ENCODE measurements at places on chromosomes 5 and 9. TPM values are rescaled to one million over a fixed set of nuclear protein-coding genes. Genes with fewer than 3 reads are reported as not detected.

GRCh38 chr9:91714020-91714806, 235.8 kb downstream of the ROR2 start:
- peak; percentile 50 for DNase-seq

DNA sequence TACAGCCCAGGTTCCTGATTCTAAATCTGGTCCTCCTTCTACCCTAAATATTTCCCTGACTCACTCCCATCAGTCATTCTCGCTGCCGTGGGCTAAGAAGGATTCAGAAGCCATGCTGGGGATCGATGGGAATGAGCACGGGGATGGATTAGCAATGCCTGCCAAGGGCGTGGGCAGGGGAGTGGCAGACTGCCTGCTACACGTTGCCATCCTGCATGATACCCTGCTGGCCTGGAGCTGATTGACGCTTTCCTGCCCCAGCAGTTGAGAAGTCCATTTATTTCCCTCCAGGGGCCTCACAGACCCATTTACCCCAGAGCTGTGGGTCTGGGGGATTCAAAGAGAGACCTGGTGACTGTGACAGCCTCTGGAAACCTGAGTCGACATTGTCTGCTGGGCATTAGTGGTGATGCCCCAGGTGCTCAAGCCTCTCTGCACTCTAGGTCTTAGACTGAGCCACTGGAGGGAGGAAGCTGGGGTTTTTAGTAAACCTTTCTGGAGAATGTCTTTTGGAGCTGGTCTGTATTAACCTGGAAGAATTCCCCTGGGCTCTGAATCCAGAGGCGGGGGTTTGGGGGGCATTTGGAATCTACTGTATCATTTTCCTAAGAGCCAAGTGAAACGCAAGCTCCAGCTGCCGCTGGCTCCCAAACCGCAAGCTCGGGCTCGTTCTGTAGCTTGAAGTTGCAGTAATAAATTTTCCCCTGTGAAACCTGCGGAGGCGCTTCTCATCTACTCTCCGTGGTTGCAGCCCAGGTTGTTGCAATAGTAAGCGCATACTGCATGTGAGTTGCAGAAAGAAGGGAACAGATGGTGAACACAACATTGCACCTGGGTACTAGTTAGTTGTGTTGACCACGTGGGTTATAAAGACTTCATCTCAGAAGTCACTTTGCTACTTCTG, 76.3 kb upstream of the RAPGEF1 start:
- no peak for DNase-seq

GRCh38 chr5:123436201-123436600, 13.0 kb upstream of the CEP120 start:
- no peak for DNase-seq

Gene NIPAL4
- 2.8 TPM for total RNA-seq

Gene PCDHGB5
- total RNA-seq: 24.5 TPM

DNA sequence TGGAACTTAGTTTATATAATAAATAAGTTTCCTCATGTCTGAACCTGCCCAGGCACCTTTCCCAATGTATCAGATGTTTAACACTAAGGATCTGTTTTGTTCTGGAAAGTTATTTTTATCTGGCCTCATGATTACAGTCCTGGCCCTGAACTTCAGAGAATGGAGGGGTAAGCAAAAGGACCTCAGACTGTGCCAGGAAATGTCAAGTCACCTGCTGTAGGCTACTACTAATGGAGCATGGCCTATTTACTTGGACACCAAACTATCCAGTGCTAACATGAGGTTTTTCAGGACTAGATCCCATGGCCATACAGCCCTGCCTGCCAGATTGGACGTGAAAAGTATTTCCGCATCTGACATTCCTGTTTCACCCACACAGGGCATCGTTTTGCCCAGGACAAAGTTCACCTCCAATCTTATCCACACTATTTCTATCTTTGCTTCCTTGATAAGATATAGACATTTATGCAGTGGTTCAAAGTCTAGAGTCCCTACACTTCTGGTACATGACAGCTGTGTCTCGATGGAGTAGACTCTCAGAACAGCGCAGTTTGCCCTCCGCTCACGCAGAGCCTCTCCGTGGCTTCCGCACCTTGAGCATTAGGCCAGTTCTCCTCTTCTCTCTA, at the start of gene BTNL8:
Gene BTNL8, plus strand, starts transcription at position 539 of the 626 bp plus-strand sequence. CDS start 152 bp downstream, outside the sequence.
- DNase-seq: peak; percentile 71

GRCh38 chr5:60896991-60897390, 47.9 kb downstream of the ERCC8 start:
- no peak for DNase-seq

DNA sequence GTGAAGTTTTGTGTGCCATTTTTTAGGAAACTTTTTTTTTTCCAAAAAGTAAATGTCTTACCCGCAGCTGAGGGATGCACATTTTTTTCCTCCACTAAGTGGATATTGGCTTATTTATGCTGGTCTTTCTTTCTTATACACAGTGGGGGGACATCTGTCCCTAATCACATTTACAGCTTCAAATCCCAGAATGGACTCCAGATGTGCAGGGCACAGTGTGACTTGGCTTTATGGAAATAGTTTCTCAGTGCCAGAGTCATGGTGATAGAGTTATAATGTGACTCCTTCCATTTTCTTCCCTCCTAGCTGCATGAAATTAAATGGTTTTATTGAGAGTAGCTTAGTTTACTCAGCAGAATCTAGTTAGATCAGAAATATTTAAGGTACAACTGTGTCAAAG, 66.5 kb downstream of the SV2C start:
- DNase-seq: no peak

GRCh38 chr5:57316798-57317327, 143.0 kb downstream of the GPBP1 start:
- no peak for DNase-seq

Gene NOXA1
- total RNA-seq: 7.5 TPM

DNA sequence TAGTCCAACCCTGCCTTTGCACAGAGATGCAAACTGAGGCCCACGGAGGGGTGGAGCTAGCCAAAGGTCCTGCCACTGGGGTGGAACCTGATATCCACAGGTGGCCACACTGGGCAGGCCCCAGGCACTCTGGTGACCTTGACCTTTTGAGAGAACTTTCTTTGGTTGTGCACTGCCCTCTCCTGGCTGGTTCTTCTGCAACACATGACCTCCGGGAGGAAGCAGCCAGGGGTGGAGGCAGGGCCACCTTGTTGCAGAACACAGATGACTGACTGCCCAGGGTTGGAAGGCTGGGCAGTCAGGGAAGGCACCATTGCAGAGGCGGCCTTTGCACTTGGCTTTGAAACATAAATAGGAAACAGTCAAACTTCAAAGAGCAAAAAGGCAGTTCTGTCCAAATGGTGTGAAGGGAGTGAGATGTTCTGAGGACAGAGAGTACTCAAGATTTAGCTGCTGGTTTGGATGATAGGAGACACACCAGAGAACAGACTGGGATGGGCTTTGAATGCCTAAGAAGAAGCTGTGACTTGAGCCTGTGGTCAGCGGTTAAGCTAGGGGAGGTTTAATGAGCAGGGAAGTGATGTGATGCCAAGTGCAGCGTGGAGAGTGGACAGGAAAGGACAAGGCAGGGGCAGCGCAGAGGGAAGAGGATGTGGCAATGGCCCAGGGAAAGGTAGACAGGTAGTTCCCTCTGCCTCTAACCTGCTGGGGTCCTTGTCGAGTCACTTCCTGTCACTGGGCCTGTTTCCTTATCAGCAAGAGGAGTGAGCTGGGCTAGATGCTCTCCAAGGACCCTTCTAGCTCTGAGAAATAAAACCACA, 6.8 kb upstream of the TCOF1 start:
- DNase-seq: peak; percentile 23

DNA sequence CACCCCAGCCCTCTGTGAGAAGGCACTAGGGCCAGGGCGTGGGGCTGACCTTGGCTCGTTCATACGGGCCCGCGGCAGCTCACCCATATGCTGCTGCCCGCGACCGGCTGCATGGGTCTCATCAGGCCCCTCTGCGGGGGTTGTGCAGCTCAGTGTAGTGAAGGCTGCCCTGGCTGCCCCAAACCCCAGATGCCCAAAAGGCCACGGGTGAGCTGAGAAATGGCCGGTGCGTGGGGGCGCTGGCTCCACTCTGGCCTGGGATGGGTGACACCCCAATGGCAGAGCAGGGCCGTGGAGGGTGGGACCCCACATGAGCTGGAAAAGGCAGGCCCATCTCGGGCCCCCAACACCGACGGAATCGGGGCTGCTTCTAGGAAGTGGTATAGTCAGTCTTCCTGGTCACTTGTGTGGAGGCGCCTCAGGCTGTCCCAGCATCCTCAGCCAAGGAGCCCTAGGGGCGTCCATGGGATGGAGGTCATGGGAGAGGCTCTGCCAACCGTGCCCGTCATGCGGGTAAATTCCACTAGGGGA, 19.4 kb upstream of the LRRC14B start:
- DNase-seq: no peak

Gene TEX48
- total RNA-seq: not detected

DNA sequence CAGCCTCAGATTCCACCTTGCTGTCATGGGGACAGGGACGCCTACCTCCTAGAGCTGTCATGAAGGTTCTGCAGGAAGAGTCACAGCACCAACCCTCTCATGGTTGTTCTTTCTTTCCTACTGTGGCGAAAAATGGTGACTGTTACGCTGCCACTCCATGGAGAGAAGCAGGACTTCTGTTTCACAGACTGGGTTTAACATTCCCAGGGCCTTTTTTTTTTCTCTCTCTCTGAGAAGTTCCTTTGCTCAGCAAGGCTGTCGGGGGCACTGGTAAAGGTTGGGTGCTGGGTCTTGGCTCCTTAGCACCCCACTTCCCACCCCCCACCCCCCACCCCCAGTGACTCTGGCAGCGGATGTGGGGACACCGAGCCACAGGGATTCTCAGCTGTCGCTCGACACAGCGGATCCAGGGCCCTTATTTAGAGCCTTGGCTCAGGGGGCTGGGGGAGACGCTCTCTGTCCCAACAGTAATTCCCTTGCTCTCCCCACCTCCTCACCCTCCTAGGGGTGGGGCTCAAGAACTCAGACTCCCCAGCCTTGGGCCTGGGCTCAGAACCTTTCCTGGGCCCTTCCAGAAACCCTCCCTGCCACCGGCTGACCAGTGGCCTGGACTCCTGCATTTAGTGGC, 34.4 kb downstream of the DUSP1 start:
- no peak for DNase-seq

GRCh38 chr9:84261070-84261746, 79.3 kb downstream of the SLC28A3 start:
- peak; percentile 77 for DNase-seq

- no peak for DNase-seq
These were observed 5.3 kb downstream of the ERAP2 start for GRCh38 chr5:96881511-96882115.

DNA sequence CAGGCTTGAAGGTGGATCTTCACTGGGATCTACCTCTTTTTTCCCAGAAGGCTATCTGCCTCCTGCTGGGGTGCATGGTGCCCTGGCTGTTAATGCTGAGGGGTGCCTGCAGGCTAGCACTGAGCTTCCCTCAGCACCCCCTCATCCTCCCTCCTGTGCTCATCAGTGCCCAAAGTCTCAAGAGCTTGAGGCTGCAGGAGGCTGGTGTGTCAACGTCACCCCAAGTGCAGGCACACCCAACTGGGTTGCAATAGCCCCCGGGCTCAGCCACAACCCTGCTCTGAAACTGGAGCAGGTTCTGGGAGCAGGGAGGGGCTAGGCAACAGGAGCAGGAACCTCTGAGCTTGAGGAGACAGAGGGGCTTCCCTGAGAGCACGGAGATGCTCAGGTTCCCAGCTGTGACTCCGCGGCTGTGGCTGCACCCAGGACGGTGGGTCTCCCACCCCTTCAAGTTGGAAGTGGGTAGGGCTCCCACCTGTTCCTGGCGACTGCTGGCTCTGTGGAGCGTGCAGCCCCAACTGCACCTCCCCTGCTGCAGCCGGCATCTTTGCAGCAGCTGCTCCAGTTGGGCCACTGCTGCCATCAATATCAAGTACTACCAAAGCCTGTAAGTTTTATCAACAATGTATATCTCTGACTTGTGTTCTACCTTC, 1266.6 kb upstream of the C9orf72 start:
- no peak for DNase-seq

- DNase-seq: no peak
These were observed 64.7 kb downstream of the POU5F2 start for GRCh38 chr5:93676704-93677103.

DNA sequence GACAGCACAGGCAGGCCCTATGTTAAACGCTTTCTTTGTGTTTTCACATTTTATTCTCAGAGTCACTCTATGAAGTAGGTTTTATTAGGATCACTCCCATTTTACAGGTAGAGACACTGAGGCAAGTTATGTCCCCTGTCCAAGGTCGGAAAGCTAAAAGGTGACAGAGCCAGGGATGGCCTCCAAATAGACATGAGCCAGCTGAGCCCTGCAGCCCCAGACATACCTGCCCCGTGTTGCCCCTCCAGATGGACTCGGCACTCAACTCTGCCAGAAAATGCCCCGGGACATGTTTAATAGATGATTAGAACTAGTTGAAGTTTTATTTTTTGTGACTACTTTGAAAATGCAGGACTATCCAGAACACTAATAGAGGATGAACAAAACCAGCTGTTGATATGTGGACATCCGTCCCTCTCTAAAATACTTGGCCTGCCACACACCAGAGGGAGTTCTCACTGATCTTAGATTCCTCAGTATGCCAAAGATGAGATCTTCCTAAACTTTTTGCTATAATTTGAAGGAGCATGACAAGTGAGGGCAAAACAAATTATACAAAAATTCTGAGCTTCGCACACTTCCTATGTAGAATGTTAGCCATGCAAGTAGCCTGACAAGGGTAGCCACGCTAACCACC, 258.6 kb upstream of the ADAMTS16 start:
- DNase-seq: peak; percentile 0

Gene ACTBL2
- not detected for total RNA-seq

GRCh38 chr9:130891688-130892476, 4.7 kb downstream of the QRFP start:
- no peak for DNase-seq

DNA sequence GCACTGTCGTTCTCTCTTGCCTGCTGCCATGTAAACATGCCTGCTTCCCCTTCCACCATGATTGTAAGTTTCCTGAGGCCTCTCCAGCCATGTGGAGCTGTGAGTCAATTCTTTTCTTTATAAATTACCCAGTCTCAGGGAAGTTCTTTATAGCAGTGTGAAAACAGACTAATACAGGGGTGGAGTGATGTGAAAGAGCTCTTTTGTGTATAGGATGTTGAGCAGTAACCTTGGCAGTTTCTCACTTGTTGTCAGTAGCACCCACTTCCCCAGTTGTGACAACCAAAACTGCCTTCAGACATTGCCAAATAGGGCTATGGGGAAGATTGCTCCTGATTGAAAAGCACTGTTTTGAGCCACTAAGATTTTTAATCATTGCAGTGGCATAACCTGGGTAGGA, 552.2 kb upstream of the ZNF462 start:
- no peak for DNase-seq

GRCh38 chr9:124696101-124696500, 75.0 kb downstream of the NR6A1 start:
- DNase-seq: no peak

Gene PCDHB3
- 6.5 TPM for total RNA-seq

GRCh38 chr5:124057724-124058231, 545.8 kb downstream of the CSNK1G3 start:
- DNase-seq: no peak

DNA sequence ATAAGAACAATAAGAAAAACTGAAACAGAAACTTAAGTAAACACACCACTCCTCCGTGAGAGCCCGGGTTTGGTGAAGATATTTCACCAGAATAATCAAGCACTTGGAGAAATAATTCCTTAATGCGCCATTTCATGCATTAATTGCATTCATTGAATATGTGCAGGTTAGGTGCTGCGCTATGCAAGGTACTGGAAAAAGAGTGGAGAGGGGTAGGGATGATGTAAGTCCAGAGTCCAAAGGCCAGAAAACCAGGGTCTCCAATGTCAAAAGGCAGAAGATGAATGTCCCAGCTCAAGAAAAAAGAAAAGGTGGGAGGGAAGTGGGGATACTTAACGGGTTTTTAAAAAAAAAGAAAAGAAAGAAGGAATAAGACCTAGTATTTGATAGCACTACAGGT, 669 bp upstream of the ZFP37 start:
- DNase-seq: no peak

Gene ZFP2
- total RNA-seq: 4.5 TPM

- DNase-seq: no peak
These were observed 92.1 kb downstream of the LMNB1 start for GRCh38 chr5:126869005-126869451.

Gene PCDHB11
- total RNA-seq: 0.41 TPM
